RPMI7951 (cell line): ENCODE measurements at places on chromosomes 5 and 9.

GRCh38 chr9:136657974-136658848 lies 4.5 kb upstream of the EGFL7 start:
- no peak for DNase-seq

- peak; percentile 99 for DNase-seq
Observed at GRCh38 chr5:174571662-174572397, 152.6 kb upstream of the MSX2 start.

DNA sequence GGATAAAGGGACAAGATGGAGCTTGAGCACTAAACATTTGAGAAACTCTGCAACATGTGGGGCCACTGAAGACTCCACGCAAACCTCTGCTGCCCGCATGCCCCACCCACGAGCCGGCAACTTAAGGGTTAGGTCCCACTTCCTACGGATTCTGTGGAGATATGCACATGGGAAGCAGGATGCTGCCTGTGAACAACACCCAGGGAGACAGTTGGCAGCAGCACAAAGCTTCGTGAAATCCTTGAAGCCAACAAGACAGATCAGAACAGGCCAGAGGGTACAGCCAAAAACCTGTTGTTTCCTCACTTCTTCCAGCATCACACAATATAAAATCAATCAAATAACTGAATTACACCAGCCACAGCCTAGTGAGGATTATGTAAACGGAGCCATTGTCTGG lies 270.4 kb downstream of the ENC1 start:
- DNase-seq, result no peak

DNA sequence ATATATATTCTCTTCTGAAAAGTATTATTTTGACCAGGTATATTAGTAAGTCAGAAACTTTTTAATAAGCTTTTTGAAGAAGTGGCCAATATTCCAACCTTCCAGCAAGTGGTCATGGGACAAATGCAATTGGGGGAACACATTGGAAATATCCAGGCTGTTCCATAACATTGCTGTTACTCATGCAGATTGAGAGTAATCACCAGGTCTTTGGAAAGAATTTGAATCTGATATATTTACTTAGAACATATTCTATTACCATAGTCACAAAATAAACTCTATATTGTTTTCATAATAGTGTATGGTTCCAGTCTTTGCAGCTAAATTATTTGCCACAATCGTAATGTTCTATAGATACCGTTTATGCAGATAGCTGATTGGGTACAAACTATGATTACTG lies 102.8 kb downstream of the TAF11L14 start:
- no peak for DNase-seq

DNA sequence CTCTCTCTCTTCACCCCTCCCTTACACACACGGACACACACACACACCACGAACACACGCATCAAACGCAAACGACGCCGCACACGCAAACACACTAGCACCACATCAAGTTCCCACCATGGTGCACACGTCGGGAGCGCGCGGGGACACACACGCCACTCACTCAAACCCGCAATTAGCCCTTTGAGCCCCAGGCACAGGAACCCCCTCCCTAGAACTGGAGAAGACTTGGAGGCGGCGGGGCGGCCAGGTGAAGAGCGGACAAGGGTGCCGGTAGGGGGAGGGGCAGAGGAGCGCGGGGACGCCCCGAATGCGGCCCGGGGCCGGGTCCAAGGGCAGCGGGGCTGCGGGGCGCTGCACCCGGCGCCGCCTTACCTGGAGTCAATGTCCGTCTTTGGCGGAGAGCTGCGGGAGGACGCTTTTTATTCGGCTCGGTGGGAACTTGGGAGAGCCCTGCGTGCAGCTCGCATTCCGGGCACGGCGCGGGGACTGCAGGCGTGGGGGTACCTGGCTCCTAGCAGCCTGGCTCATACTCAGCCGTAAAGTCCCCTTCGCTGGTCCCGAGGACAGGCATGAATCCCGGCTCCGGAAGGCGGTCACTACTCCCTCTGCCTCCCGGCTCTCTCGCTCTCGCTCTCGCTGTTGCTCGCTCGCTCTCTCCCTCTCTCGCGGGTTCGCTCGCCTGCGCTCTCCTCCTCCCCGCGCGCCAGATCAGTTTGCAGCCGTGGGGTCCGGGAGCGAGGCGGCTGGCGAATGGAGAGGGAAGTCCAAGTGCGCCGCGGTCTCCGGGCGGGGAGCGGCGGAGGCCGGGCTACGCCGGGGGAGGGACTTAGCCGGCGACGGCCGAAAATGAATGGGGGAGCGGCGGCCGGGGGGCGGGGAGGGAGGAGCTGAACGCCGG lies at the start of gene BRINP1:
BRINP1 (minus strand) TSS at position 755 of the 901 bp plus-strand sequence. CDS start 56,080 bp downstream, outside the sequence.
- DNase-seq, result peak; percentile 4

DNA sequence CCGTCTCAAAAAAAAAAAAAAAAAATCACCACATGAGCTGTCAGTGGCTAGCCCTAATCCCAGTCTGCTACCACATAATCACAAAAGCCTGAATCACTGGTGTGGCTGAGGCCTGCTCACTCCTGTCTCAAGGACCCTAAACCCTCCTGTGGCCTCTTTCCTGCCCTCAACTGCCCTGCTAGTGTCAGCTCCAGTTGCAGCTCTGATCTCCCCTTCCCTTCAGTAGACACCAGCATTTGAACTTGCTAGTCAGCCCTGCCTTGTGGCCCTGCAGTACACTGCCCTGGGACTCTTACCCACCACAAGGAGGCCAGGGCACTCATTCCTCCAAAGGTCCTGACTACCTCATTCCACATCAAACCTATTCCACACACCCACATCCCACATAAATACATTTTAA lies 9.5 kb upstream of the P4HA2 start:
- peak; percentile 22 for DNase-seq

- peak; percentile 47 for DNase-seq
Observed at GRCh38 chr5:135356522-135357318, 42.3 kb downstream of the MACROH2A1 start.

DNA sequence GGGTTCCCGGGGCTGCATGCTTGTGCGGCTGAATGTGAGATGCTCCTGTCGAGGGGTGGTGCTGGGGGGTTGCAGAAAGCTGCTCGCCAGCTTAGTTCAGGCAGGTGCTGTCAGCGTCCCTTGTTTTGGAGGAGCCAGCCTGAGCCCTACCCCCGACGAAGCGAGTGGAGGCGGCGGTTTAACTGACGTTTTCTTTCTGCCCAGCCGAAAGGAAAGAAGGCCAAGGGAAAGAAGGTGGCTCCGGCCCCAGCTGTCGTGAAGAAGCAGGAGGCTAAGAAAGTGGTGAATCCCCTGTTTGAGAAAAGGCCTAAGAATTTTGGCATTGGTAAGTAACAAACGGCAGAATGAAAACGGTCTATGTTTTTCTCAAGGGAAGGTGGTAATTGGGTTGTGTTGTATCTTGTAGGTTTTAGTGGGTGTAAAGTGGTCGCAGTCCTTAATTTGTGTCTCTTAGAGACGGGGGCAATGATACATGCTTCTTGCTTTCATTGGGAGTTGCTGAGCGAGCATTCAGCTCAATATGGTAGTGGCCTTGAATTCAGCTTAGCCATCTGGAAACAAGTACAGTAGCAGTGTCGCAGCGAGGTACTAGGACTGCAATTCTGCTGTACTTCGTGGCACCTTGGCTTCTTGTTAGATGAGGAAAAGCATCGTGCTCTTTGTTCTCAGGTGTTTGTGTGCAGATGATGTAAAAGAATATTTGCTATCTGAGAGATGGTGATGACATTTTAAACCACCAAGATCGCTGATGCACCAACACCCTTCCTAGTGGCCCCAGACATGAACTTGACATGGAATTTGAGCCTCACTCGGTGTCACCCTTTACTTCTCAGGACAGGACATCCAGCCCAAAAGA lies 928 bp downstream of the RPL7A start:
- DNase-seq, result no peak

GRCh38 chr5:140151144-140152021 lies 23.6 kb upstream of the CYSTM1 start:
- DNase-seq, result no peak

DNA sequence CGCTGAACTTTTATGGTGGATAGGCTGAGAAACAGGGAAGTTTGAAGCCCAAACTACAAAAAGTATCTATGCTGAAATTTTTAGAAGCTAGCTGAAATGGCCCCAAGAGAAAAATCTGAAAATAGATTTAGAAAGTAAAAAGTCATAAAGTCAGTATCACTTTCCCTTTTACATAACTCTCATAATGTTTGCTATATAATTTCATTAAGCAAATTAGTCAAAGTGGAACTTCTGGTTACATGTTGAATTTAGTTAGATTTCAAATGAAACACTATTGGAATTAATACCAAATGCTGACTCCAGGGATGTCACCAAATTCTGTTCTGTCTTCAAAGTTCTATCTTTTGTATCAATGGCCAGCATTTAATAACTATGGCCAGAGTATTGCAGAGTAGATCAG lies 126.9 kb downstream of the TTC39B start:
- DNase-seq, result no peak

DNA sequence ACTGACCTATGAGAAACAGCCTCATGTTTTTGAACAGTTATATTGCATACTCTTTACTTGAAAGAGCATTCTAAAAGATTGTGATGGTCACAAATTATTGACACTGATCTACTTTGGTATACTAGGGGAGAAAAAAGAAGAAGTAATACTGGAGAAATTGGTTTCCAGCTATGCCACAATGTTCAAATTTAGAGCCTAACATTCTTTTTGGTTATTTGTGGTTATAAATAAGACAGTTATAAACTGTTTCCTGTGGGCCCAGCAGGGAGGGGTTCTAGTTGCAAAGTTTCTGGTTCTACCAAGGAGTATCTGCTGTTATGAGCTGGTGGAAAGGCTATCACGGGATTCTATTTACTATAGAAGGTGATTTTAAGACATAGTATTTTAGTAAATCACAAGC lies 4.8 kb downstream of the CWC27 start:
- DNase-seq, result no peak

DNA sequence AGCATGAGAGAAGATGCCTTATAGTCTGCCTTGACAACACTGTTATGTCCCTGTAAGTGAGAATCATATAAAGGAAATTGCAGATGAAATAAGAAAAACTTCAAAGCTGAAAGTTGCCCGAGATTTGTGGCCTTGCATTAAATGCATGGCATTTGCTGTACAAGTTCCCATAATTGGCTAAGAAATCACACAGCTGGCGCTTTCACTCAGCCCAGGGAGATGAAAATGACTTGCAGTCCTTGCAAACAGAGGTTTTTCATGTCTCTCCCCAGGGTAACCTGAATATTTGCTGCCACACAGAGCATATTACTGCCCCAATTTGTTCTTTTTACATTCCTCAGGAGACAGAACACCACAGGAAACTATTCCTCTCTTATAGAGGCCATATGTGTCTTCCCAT lies 174.8 kb downstream of the FAM114A2 start:
- no peak for DNase-seq

- DNase-seq, result no peak
Observed at GRCh38 chr9:11204521-11204920, 591.7 kb upstream of the PTPRD start.

GRCh38 chr9:21687351-21687750 lies 115.1 kb upstream of the MTAP start:
- DNase-seq, result no peak

GRCh38 chr9:120526534-120526933 lies 53.4 kb downstream of the CDK5RAP2 start:
- no peak for DNase-seq

DNA sequence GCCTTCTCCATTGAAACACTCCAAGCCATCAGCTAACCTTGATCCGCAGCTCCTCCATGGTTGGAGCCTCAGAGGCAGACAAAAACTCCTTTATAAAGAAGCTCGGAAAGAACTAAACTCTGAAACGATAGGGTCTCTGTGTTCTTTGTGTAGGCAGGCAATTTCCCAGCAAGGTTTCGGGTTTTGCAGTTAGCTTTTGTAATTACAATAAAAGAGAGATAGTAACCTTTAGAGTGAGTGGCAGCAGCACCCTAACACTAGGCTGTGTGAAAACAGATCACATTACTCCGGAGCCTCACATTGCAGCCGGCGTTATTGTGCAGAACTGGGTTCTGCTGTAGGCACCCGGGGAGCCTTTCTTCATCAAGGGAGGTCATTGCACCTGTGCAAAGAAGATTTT lies 115.8 kb upstream of the MAP3K1 start:
- DNase-seq, result no peak

GRCh38 chr9:94128580-94128979 lies 44.3 kb downstream of the PTPDC1 start:
- DNase-seq, result no peak

DNA sequence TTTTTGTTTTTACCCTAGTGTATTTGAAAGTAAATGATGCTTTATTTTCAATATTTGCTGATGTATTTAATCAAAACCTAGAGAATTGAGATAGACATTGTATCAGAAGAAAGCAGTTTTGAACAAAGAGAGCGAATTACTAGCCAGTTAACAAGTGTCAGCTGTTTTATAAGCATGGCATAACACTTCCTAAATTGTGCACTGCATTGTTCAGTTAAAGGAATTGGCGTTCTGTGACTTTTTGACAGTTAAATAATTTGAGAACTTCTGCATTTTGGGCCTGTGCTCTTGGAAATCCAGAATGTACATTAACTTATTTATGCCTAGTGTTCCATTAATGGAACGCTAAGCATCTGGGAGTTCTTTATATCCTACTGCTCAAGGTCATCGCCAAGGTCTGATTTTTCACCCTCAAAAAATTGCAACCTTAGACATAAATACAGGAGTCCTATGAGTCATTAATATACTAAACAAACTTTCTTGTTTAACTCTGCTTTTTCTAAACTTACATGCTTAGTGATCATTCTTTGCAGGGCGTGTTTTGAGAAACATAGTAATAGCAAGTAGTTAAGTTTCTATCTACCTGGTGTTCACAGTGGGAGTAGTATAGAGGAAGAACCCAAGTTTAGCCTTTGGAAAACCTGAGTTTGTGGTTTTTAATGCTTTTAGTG lies 31.1 kb downstream of the RASA1 start:
- DNase-seq, result no peak

- DNase-seq, result no peak
Observed at GRCh38 chr9:7988644-7989280, 189.2 kb upstream of the DMAC1 start.

DNA sequence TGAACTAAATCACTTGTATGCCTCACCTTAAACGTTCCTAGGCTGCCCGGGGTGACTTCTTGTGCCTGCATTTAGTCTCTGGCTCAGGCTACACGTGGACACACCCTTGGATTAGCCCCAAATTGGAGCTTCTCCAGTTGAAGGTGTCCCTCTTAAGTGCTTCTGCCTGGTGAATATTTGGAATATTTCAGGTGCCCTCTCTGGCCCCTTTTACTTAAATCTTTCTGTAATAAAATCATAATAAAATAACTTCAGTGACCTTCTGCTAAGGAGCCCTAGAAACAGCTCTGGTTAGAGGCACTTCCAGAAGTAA lies 74.3 kb upstream of the KLF9 start:
- no peak for DNase-seq

DNA sequence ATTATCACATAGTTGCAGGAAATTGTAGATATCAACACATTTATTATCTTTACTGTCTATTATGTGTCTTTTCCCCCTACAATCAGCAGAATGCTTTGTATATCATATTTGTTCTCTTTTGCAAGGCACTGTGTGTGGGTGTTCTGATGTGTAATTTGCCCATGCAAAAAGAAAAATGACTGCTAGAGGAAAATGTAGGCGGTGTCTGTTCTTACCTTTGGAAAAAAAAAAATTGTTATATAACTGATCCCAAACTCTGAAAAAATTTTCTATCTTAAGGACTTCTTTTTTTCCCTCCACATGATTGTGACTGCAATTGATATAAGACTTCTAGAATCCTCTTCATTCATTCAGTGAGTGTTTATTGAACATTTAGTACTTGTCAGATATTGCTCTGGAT lies 24.5 kb downstream of the MRPS30 start:
- DNase-seq, result no peak

GRCh38 chr5:71589903-71590302 lies 2.8 kb downstream of the MCCC2 start:
- DNase-seq, result no peak

GRCh38 chr5:155952486-155953089 lies 374.4 kb upstream of the SGCD start:
- no peak for DNase-seq
